Mammary epithelial cell (primary cell): ENCODE measurements at places on chromosomes 11 and 22.

GRCh38 chr11:2109541-2110019, 29.6 kb downstream of the IGF2 start:
- DNase-seq: no peak

DNA sequence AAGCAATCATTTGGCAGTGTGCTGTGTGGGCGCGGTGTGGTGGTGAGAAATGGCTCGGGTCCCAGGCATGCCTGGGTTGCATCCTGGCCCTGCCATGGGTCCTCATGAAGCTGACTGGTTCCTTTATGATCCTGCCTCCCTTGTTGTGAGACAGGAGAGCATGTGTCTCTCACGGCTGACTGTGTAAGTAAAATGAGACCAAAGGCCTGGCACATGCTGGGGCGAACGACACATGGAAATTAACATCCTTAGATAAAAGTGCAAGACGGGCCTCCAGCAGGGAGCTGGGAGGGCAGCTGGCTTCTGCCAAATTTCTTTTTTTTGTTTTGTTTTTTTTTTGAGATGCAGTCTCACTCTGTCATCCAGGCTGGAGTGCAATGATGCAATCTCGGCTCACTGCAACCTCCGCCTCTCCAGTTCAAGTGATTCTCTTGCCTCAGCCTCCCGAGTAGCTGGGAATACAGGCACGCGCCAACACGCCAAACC, 9.4 kb upstream of the FBLN1 start:
- DNase-seq: no peak

DNA sequence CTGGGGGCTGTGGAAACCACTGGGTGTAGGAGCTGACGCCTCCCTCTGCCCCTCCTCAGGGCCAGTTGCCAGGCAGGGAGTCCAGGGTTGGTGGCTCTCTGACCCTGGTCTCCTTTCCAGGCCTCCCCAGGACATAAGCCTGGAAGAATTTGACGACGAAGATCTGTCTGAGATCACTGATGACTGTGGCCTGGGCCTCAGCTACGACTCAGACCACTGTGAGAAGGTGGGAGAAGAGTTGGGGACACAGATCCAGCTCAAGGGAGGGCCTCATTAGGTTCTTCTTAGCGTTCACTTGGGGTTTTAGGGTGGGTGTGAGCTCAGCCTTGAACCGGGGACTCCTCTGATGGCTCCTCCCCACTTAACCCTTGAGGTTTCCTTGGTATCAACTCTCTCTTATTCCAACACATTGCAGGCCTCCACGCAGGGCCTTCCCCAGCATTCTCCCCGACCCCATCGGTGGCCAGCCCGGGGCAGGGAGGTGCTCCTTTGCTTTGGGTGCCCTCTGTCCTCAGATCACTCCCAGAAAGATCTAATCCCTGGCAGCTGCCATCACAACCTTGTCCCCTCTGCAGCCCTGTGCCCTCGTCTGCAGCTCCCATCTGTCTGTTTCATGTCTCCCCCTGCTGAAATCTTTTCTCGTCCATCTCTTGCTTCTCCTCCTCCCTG, 1.2 kb downstream of the MAPK8IP2 start:
- DNase-seq: no peak

DNA sequence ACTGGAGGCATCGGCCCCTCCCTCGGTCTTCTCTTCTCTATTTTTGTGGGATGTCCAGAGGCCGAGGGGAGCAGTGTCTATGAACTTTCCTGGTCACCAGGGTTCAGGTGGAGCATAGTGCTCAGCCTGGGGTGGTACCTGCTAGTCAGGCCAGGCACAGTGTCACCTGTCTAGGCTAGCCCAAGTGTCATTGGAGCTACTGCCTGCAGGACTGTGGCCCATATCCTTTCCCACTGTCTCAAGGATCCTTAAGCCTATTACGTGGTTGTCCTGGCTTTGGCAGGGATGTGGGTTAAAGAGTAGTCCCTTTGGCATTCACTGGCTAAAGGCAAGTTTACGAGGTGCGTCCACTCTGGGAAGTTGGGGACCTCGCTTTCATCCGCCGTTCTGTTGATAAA, 9.3 kb downstream of the RBM14 start:
- no peak for DNase-seq

- no peak for DNase-seq
These were observed 48.6 kb downstream of the MRGPRX1 start for GRCh38 chr11:18890615-18891014.

DNA sequence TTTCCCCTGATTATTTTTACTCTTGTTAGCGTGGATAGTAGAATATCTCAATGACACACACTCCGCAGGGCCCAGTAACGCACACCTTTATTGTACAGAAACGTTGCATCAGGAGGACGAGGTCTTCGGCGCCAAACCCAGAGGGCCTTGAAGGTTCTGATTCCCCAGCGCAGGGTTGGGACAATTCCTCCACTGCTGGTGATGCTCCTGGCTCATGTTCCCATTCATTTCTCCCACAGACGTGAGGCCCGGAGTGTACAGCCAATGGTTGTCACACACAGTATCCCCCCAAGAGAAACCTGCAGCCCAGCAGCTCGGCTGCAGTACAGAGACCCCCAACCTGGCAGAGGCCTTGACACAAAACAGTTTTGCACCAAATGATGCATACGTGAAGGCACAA, 6.1 kb upstream of the ANO1 start:
- DNase-seq: no peak

- DNase-seq: no peak
These were observed 39.1 kb downstream of the TMEM123 start for GRCh38 chr11:102413497-102413896.

- DNase-seq: peak; percentile 92
These were observed 31.0 kb downstream of the TMPRSS5 start for GRCh38 chr11:113675003-113675561.

GRCh38 chr11:62905927-62906531, 15.1 kb downstream of the CHRM1 start:
- DNase-seq: peak; percentile 69
